ENCODE measurements at places on chromosomes 7 and 10. TPM values are rescaled to one million over a fixed set of nuclear protein-coding genes. Genes with fewer than 3 reads are reported as not detected.

GRCh38 chr7:100968650-100969049 is 715 bp upstream of the MUC12 start:
- DNase-seq, result no peak

DNA sequence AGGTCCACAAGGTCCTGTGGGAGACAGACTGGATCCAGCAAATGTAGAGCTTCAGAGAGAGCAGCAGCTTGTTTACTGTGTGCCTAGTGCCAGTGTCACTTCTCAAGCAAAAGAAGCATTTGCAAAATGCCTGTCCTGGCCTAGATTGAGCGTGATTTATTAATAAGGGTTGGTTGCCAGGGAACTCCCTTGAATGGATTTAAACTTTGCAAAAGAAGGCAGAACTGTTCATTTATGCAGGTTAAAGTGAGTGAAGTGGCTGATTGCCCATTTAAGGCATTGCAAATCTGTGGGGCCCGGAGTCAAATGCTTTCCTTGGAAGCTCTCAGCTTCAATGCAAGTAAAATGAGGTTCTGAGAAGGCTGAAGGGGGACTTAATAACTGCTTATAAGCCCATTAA is 71.3 kb downstream of the CDHR3 start:
- DNase-seq, result no peak

- no peak for DNase-seq
These were observed 375.5 kb downstream of the TCERG1L start for GRCh38 chr10:130935897-130936550.

- DNase-seq, result no peak
These were observed 402 bp upstream of the CDHR1 start for GRCh38 chr10:84193846-84194423.

The FXYD4 gene
- total RNA-seq, result not detected

DNA sequence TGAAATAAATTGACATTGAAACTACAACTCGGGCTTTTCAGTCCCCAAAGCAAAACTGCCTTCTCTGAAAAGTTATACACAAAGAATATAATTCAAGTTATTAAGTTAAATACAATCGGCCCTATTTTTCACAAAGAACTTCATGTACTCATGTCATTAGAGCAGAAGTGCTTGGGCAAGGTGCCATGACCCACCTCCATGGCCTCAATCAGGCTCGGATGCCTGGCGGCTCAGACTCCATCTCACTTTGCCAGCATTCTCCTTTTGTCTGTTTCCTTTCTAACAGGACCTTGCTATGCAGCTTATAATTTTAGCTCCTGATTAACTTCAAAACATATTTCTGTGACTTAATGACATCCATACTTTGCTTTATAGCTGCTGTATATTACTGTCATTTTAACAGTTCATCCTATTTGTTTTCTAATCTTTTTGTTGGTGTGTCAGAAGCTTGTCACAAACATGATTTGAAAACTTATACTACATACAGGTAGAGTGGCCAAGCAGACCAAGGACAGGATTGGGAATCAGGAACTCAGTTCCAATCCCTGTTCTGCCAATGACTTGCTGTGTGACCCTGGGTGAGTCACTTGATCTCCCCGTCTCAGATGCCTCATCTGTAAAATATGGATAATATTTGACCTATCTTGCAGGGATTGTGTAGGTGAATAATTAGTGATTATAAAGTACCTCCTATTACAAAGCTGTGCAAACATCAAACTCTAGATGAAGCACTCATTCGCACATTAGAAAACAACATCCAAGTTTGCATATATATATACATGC is 60.8 kb upstream of the ITGA8 start:
- peak; percentile 4 for DNase-seq

GRCh38 chr10:35460852-35461460 is 124.6 kb downstream of the CCNY start:
- DNase-seq, result peak; percentile 39

- no peak for DNase-seq
These were observed 130.0 kb downstream of the ARID5B start for GRCh38 chr10:62031507-62031906.

DNA sequence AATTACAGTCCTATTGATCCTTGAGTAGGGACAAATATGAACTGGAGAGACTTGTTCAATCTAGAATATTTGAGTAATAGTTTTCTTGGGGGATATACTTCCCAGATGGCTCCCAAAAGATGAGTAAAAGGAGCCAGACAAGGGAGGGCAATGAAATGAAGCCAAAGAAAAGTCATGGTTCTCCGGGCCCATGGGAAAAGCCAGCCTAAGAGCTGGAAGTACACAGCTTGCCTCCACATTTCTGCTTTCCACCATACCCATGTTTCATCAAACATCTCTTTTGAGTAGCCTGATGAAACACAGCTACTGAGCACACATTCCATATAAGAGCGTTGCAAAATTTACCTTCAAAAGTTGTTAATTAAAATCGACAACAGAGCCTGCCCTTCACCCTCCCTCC is 535.0 kb upstream of the FZD8 start:
- no peak for DNase-seq

- DNase-seq, result no peak
These were observed 162.9 kb upstream of the SLC25A13 start for GRCh38 chr7:96484845-96485244.

All from astrocyte (in vitro differentiated cells and primary cell).